ENCODE measurements at places on chromosomes 4 and X.

GRCh38 chr4:6471307-6472007 is 957 bp downstream of the PPP2R2C start:
- no peak for DNase-seq

DNA sequence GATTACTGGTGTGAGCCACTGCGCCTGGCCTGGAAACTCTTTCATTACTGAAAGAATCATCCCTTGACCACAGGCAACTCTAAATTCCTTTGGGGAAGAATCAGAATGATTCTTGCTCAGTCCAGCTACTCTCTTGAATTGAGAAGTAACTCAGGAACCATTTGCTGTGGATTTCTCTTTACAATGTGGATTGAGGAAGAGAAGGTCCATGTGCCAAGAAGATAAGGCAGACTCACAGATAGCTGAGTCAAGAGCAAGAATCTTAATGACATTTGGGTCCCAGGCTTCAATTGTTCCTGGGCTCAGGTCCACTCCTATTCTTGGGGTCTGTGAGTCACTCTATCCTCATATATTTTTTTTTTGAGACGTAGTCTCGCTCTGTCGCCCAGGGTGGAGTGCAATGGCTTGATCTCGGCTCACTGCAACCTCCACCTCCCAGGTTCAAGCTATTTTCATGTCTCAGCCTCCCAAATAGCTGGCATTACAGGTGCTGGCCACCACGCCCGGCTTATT is 6.2 kb upstream of the MGARP start:
- DNase-seq, result no peak

GRCh38 chr4:69816236-69816635 is 43.7 kb downstream of the SULT1E1 start:
- DNase-seq, result no peak

GRCh38 chrX:37627602-37628001 is 56.1 kb downstream of the LANCL3 start:
- DNase-seq, result no peak

DNA sequence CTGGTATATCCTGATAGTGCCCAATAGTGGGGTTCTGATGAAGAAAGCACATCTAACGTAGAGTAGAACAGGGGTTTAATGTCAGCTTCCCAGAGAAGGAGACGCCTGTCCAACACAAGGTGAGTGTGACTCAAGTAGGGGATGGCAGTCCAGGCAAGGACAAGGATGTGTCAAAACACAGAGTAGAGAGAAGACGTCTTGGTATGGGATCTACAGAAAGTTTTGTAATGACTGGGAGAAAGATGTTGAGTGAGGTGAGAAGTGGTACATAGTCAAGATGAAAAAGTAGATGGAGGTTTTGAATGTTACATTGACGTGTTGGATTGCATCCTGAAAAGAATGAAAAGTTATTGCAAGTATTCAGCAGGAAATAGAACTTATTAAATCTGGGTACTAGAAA is 124.4 kb downstream of the TMA16 start:
- no peak for DNase-seq

- no peak for DNase-seq
Observed at GRCh38 chr4:126958482-126958881, 674.3 kb upstream of the INTU start.

DNA sequence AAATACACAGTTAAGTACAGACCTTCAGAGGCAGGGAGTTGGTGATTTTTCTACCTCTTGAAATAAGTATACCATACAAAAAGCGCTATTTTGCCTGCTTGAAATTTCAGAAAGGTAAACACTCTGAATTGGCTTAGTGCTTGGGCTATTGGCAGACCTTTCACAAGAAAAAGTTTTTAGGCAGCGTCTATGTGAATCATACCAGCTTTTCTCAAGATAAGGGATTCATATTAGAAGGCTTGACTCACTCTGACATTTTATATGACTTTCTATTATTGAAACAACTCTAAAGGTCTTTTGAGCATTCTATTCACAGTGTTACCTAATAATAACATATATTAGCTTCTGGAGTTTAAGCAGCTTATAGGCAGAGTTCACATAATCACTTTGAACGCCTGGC is 286.4 kb upstream of the FAT1 start:
- no peak for DNase-seq

Measured in stimulated activated CD8-positive, alpha-beta memory T cell treated with anti-CD3 and anti-CD28 coated beads, Interleukin-4, amount 100 ng/mL, for 1 hour (primary cell).